ENCODE measurements at places on chromosomes 7 and 10.

GRCh38 chr7:132232406-132232805 is 343.9 kb downstream of the PLXNA4 start:
- DNase-seq, result no peak

DNA sequence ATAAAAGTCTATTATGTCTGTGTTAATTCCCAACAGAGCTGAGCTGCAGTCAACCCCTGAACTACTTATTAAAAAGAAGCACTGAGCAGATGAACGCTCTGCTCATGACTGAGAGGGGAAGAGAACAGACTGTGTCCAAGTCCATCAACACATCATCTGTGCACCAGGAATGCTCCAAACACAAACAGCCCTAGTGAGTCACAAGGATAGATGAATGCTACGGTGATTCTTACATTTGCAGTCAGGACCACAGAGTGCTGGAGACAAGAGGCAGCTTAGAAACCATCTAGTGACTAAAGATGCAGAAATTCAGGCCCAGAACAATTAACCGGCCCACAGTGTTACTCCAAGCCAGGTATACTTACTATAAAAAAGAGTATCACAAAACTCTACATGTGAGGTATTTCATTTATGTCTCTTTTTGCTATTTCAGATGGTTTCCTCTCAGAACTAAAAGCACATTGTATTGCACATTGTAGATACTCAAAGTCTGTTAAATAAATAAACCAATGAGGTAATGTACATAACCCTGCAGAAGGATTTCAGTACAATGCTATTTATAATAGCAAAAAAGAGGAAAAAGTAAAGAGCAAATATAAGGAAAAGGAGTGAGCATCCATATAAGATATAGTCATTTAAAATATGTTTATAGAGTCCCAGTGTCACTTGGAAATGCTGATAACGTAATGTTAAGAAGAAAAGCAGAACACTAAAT is 159.2 kb downstream of the KCNMA1 start:
- DNase-seq, result no peak

DNA sequence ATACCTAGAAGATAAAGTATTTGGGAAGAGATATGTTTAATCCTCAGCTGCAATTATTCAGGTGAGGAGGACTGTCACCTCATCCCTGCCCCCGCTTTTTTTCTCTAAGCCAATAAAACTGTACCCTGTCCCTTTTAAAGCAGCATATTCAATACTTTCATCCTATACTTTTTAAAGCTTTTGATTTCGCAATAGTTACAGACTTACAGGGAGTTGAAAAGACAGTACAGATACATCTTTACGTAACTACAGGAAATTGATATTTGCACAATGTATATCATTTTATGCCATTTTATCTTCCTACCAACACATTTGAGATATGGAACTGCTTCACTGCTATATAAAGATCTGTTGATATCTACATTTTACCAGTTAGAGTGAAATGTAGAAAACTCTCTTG is 47.6 kb downstream of the STK17A start:
- no peak for DNase-seq

DNA sequence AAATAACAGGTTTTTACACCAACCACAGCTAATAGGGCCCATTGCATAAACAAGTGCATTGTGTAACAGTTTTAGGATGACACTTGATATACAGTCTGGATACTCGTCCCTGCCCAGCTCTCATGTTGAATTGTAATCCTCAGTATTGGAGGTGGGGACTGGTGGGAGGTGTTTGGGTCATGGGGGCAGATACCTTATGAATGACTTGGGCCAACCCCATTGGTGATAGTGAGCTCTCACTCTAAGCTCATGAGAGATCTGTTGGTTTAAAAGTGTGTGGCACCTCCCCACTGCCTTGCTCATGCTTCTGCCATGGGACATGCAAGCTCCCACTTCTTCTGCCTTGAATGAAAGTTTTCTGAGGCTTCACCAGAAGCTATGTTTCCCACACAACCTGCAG is 136.7 kb downstream of the PDE1C start:
- no peak for DNase-seq

- DNase-seq, result no peak
Observed at GRCh38 chr7:143979998-143980397, 20.1 kb upstream of the OR6B1 start.
